Mammary epithelial cell (primary cell): ENCODE measurements at places on chromosomes 13 and 19. TPM values are rescaled to one million over a fixed set of nuclear protein-coding genes. Genes with fewer than 3 reads are reported as not detected.

The SPINT2 gene
- 333 TPM for polyA plus RNA-seq

DNA sequence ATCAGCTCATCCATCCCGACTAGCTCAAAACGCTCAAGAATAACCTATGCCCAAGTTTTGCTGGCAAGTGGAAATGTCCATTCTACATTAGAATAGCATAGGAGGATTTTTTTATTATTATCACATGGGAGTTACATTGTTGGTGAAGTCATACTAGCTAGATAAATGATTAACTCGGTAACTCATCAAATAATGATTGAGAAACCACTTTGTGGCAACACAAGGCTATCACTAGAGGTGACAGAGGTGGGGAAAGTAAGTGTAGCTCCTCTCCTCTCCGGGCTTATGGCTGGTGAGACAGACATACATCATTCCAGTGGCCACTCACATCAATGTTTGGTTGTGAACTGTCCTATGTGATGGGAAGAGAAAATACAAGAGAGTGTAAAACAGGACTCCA lies 161.6 kb downstream of the ZIC5 start:
- DNase-seq, result no peak

The PEX11G gene
- polyA plus RNA-seq, result 2.1 TPM

DNA sequence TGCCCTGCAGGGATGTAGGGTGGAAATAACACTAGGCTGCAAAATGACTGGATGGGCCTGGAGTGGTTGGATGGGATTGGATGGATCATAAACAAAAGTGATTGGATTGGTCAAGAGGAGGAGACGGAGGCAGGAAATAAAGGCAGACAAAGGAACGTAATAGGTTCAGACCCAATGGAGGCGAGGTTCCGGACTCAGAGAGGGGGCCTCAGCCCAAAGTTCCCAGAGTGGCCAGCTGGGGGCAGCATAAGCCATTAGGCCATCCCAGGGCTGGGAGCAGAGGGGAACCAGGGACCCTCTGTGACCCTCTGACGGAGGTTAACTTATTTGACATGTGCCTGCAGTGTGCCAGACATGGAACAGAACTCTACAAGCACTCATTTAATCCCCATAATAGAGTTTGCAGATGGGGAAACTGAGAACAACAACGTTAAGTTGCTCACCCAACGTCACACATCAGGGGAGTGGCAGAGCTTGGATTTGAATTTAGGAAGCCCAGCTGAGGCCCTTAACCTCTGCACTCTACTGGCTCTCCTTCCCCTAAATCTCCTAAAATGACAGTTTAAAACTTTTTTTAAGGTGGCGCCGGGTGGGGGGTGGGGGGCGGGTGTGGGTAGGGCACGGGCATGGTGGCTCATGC lies 15.3 kb upstream of the MAP1S start:
- DNase-seq, result peak; percentile 32

- DNase-seq, result no peak
Observed at GRCh38 chr19:19306191-19306590, 14.1 kb downstream of the SUGP1 start.

DNA sequence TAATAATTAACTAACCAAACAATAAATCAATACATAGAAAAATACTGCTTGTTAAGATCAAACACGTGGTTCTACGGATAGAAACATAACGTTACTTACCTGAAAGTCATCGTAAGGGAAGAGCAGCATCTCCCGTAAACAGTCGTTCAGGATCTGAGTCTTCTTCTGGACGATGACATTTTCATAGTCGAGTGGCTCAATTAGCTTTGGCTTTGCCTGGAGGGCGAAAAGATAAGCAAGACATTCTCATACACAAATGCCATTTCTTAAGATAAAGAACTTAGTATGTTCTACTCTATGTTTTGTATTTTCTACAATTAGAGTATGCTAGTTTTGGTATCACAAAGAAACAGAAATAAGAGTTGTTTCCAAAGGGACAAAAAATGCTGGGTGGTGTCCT lies 22.5 kb downstream of the DOCK9 start:
- DNase-seq, result no peak

The CXCL17 gene
- polyA plus RNA-seq, result not detected

DNA sequence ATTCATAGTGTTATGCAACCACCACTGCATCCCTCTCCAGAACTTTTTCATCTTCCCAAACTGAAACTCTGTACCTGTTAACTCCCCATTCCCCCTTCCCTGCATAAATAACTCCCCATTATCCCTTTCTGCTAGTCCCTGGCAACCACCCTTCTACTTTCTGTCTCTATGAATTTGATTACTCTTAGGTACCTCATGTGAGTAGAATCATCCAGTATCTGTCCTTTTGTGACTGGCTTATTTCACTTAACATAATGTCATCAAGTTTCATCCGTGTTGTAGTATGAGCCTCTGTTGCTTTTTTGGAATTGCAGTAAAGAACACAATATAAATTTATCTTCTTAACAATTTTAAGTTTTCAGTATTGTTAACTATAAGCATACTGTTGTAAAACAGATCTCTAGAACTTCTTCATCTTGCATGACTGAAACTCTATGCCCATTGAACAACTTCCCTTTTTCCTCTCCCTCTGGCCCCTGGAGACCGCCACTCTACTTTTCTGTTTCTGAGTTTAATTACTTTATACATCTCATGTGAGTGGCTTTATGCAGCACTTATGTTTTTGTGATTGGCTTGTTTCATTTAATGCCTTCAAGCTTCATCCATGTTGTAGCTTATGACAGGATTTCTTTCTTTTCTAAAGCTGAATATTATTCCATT lies 87.3 kb upstream of the ABCC4 start:
- no peak for DNase-seq

- DNase-seq, result peak; percentile 74
Observed at GRCh38 chr13:80399340-80400163, 58.6 kb upstream of the SPRY2 start.

GRCh38 chr13:51212758-51213157 lies 9.4 kb upstream of the FAM124A start:
- DNase-seq, result no peak

- DNase-seq, result peak; percentile 27
Observed at GRCh38 chr13:109344552-109345157, 441.7 kb downstream of the IRS2 start.

DNA sequence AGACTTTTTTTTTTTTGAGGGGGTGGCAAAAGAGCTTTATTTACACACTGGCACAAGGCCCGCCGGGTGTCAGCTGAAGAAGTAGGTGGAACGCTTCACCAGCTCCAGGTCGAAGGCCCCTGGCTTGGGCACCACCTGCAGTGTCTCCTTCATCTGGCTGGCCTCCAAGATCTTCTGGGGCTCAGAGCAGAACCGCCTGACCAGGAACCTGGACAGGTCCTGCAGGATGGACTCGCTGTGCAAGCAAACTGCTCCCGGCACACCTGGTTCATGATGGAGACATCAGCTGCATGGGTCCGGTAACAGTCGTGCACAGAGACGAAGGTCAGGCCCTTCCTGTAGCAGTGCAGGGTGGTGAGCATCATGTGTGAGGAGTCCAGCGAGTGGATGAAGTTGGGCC lies 4.4 kb upstream of the CYP4F2 start:
- DNase-seq, result no peak

GRCh38 chr19:45767410-45767880 lies 1.6 kb downstream of the SIX5 start:
- DNase-seq, result peak; percentile 81
